SJCRH30 (cell line): ENCODE measurements at places on chromosomes 13 and 19.

DNA sequence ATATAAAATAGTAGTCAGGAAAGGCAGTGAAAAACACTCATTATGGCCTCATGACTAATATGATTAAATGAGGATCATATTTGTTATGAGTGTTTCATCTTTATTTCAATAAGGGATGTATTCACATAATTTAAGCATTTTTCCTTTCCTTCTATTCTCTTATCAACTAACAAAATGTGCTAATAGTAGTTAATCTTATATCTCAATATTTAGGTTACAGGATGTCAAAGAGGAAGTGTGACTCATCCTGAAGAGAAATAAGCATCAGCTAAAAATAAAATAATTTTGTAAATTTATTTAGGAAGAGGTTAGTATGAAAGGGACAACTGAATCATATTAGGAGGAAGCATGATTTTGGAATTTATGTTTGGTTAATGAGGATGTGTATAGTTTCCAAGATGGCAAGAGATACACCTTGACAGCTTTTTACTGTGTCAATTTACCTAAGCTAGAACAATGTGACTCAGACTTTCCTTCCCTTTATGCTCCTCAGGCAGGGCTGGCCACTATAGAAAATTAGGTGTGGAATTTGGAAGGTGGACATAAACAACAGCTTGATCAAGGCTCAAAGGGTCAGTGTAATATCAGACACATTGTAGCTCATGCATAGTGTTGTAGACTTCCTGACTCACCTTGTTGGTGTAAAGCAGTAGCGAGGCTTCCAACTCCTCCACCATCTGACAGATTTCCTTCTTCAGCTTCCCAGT, 172.7 kb downstream of the SLITRK1 start:
- DNase-seq, result no peak

GRCh38 chr13:60134376-60134775, 29.4 kb downstream of the DIAPH3 start:
- DNase-seq, result no peak

- no peak for DNase-seq
Observed at GRCh38 chr13:82739881-82740280, 1142.4 kb downstream of the SLITRK1 start.

DNA sequence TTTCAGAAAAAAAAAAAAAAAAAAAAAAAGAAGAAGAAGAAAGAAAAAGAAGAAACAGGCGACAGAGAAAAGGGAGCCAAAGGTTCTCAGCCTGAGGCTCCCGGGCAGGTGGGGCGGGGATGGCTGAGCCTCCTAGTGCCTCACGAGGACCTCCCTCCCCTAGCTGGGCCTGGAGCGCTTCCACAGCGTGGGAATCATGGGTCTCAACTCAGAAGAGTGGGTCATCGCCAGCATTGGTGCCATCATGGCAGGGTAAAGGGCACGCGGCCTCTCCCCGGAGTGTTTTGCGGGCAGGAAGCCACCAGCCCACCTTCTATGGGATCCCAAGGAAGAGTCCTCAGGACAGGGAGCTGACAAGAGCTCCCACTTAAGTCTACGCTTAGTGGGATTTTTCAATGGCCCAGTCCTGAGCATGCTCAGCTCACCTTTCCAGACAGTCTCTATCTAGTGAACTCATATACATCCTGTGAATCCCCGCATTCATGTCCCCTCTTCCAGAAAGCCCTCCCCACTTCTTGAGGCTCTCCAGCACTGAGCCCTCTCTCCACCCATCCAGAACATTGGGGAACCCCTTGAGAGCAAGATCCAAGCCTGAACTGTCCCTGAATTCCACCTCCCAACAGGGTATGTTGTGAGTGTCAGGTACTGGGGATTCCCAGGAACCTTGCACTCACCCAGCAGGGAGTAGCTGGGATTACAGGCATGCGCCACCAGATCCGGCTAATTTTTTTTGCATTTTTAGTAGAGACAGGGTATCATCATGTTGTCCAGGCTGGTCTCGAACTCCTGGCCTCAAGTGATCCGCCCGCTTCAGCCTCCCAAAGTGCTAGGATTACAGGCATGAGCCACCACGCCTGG, 69.6 kb downstream of the ACSBG2 start:
- DNase-seq, result no peak

- peak; percentile 62 for DNase-seq
Observed at GRCh38 chr19:29687244-29687896, 22.1 kb downstream of the PLEKHF1 start.

DNA sequence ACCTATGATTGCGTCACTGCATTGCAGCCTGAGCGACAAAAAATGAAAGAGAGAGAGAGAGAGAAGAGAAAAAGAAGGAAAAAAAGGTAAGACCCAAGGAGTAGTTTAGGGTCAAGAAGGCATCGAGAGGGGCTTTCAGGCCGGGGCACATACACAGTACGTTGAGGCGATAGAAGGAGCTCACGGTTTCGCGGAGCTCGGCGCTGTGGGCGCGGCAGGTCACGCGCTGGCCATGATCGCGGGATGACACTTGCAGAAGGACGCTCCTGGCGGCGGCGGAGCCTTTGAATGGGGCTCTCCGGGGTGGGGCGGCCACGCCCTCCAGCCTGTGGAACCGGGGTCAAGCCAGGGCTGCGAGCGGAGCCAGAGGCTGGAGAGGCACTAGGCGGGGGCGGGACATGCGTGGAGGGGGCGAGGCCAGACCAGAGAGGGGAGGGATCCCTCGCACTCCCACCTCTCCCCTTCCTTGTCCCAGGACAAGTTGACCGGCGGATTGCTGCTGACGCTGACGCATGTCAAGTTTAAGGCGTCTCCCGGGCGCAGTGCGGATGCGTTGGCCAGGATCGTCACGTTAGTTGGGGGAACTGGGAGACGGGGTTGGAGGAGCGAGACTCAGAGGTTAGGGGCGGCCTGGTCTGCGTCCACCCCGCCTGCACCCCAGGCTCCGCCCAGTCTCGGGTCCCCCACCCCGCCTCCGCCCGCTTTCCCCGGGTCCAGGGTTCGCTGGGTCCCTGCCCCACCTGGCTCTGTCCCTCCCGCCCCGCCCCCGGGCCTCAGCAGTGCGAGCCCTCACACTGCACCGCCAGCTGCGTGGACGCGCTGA, 6.9 kb downstream of the NPHS1 start:
- DNase-seq, result no peak

- DNase-seq, result no peak
Observed at GRCh38 chr13:110699148-110700145, 6.5 kb downstream of the CARS2 start.

GRCh38 chr19:43310221-43310620, 40.9 kb upstream of the PSG9 start:
- no peak for DNase-seq

- DNase-seq, result no peak
Observed at GRCh38 chr13:41633776-41634175, 176.4 kb downstream of the RGCC start.

- DNase-seq, result no peak
Observed at GRCh38 chr19:30852168-30852567, 480.0 kb downstream of the ZNF536 start.

DNA sequence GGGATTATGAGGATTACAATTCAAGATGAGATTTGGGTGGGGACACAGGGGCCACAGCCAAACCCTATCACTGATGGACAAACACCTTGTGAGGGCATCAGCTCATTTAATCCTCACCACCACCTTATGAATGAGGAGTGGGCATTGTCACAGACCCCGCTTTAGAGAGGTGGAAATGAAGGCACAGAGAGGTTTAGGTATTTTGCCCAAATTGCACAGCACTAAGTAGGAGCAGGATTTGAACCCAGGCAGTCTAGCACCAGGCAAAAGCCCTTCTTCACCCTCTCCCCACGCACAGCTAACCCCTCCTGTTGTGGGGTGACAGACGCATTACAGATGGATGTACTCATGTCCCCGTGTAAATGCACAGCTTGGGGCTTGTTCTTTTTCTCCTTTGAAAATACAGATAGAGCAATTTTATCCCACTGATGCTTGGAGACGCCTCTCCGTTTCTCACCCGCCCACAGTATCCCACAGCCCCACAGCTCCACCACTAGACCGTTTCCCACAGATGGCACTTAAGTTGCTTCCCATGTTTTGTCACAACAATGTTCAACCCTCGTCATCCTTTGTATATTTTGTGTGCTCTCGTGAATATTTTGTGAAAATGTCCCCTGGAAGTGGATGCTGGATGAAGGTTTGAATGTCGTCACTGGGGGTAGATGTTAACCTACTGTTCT, 48.2 kb downstream of the ANKRD10 start:
- DNase-seq, result no peak

GRCh38 chr19:13831537-13832467, 36.6 kb downstream of the ZSWIM4 start:
- DNase-seq, result no peak

DNA sequence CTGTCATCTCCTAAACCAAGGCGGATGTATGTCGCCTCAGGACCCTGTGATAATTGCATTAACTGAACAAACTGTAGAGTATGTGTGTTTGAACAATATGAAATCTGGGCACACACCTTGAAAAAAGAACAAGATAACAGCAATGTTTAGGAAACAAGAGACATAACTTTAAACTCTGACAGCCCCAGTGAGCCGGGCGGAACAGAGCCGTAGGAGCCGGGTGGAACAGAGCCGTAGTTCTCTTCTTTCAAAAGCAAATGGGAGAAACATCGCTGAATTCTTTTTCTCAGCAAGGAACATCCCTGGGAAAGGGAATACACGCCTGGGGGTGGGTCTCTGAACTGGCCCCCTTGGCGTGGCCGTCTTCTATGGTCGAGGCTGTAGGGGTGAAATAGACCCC, 31.8 kb upstream of the ZNF675 start:
- no peak for DNase-seq

- DNase-seq, result no peak
Observed at GRCh38 chr19:27997069-27997468, 1215.9 kb downstream of the UQCRFS1 start.

DNA sequence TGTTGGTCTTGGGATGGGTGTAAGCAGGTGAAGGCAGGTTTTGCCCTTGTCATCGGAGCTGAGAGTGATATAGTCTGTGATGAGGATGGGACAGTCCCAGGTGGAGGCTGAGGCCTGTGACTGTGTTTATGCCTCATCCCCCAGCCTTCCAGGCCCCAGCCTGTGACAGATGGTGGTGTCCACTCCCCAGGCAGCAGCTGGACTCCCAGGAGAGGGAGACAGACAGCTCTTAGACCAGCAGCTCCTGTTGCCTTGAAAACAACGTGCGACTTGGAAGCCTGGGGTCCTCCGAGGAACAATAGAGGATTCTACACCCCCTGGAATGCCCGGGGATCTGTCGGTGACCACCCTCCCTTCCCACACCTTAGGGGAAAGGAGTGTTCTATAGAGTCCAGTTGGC, 63.8 kb downstream of the CHST8 start:
- peak; percentile 86 for DNase-seq

DNA sequence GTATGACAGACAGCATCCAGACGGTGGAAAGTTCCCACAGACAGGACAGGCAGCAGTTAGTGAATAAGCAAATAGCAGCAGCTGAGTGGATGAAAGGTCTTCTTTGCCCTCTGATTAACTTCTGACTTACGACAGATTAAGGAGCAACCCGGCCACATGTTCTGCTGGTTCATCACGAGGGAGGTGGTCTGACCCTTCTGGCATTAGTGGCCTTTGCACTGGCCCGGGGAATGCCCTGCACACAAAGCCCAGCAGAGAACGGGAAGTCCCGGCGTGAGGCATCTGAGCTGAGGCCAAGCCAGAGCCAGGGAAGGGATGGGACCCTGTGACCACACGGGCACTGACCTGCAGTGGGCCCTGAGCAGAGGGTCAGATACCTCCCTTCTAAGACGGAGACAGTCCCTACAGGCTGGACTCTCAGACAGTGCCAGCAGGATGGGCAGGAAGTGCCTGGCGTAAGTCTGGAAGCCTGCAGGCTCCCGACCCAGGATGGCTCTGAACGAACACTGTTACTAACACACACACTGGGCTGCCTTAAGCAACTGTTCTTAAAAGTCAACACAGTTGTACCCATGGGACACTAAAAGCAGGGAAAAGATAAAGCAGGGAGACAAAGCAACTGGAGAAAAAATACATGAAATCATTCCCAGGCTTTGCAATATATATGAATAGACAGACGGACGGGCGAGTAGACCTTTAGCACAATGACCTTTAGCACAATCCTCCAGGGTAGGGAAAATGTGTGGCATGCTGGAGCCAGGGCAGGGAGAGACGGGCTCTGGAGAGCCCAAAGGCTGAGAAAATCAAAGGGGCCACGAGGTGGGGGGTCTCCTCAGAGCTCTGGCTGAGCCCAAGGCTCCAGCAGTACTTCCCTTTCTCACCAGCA, 6.3 kb downstream of the C19orf12 start:
- no peak for DNase-seq

- no peak for DNase-seq
Observed at GRCh38 chr13:52164989-52165388, 5.6 kb upstream of the NEK3 start.

DNA sequence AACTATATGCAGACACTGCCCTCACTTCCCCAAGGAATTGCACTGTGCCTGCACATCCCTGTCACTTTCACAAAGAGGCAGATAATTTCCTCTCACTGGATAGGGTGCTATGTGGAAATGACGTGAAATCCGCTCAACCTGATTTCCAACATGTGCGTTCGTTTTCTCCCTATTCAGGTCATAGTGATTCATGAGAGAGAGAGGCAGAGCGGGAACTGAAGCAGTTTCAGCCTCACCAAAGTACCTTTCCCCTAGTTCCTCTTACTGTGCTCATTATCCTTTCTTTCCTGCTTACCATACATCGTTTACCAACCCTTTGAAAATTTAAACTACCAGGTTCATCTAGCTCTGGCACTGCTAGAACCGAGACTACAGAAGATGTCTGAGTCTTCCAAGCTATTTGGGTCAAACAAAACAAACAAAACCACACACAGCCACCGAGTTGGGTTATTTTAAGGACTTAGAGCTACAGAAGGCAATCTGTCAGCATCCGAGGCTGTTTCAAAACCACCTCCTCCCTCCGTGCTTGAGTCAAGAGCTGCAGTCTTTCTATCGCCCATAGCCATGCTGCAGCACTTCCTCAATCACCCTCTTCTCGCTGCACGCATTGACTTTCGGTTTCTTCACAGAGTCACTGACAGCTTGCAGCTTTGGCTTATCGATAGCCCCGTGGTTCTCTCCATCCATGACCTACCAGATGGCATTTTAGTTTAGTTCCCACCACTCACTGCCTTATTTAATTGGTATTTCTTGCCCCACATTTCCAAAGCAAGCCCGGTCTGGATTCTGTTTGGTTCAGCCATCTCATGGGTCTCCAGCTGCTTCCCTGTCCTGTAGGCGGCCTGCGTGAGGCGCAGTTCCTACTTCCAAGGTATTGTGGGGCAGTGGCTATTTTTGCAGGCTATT, 1395.8 kb downstream of the EFNB2 start:
- DNase-seq, result no peak

DNA sequence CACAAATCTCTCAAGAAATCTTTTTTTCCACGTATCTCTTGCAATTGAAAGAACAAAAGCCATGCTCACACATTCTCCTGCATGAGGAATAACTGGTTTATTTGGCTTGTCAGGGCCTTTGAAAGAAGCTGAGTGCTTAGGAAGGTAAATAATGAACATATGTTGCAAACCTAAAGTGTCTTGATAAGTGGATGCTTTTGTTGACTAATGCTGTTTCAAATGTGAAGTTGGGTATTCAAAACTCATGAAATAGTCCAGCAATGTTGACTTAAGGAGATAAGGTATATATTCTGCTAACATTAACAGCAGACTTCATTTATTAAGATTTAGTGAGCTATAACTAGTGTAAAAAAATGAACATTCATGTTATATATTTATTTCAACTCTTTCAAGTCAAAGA, 1792.7 kb upstream of the MIR17HG start:
- DNase-seq, result no peak
